ENCODE measurements at places on chromosomes 4 and X.
A peak's percentile ranks its signal among the peaks of the same experiment; 100 is the strongest.

DNA sequence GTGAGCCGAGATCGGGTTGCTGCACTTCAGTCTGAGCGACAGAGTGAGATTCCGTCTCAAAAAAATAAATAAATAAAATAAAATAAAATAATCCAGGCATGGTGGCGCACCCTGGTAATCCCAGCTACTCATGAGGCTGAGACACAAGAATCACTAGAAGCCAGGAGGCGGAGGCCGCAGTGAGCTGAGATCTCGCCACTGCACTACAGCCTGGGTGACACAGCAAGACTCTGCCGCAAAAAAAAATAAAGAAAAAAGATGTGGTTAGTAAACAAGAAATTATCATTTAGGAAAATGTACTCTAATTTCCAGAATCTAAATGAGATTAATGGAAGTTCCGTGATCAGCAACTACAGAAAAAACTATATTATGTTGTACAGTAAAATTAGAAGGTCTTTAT lies 14.5 kb upstream of the LRBA start:
- H3K27me3 ChIP-seq, result peaks cover 6% of the 10 kb centered on the region
- no peak overlapping the region for H3K4me3 ChIP-seq
- H3K27ac ChIP-seq, result no peak overlapping the region
- peaks cover 18% of the 10 kb centered on the region for H3K4me1 ChIP-seq
- no peak for DNase-seq

- no peak overlapping the region for H3K27ac ChIP-seq
- peaks cover 16% of the 10 kb centered on the region for H3K27me3 ChIP-seq
- DNase-seq, result no peak
Observed at GRCh38 chr4:138669479-138670315, 345.9 kb upstream of the NOCT start.

- peaks cover 2% of the 10 kb centered on the region for H3K27me3 ChIP-seq
- H3K27ac ChIP-seq, result no peak overlapping the region
Observed at GRCh38 chr4:138740816-138741745, 274.5 kb upstream of the NOCT start.

- H3K27me3 ChIP-seq, result no peaks in the 10 kb centered on the region
- no peaks in the 10 kb centered on the region for H3K4me1 ChIP-seq
- H3K27ac ChIP-seq, result no peak overlapping the region
- H3K4me3 ChIP-seq, result no peak overlapping the region
- H3K36me3 ChIP-seq, result no peaks in the 10 kb centered on the region
- DNase-seq, result no peak
Observed at GRCh38 chr4:128566693-128567092, 242.8 kb upstream of the JADE1 start.

GRCh38 chr4:13641084-13641483 lies 13.6 kb upstream of the BOD1L1 start:
- H3K27me3 ChIP-seq, result peaks cover 35% of the 10 kb centered on the region
- no peak for DNase-seq
- H3K36me3 ChIP-seq, result no peaks in the 10 kb centered on the region
- H3K27ac ChIP-seq, result no peak overlapping the region
- H3K4me1 ChIP-seq, result no peaks in the 10 kb centered on the region

DNA sequence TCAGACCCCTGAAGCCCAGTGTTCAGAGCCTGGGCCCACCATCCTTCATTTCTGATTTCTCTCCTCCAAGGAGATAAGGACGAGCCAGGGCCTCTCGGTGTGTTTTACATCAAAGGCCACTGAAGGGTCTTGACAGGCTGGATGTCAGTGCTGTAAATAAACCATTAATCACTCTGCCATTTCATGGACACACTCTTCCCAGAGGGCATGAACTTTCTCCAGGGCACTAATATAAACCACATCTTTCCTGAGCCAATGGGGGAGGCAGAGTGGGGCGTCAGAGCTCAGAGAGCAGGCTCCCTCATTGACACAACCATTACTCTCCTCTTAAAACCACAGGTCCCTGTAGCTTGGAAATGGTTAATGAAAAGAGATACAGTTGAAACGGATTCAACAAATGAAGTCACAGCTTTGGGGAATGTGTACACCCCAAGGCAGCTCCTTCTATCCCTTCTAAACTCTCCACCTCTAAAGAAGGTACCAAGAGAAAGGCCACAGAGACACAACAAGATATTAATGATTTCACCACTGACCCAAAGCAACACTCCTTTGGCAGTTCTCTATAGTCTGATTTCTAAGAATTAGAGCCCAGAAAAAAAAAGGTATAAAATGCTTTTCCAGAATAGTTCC lies 200.6 kb downstream of the CHIC2 start:
- DNase-seq, result no peak
- H3K4me3 ChIP-seq, result no peak overlapping the region
- H3K27me3 ChIP-seq, result peaks cover 5% of the 10 kb centered on the region
- no peak overlapping the region for H3K27ac ChIP-seq
- H3K36me3 ChIP-seq, result no peaks in the 10 kb centered on the region

GRCh38 chrX:45322382-45322781 lies 121.7 kb upstream of the DIPK2B start:
- H3K27me3 ChIP-seq, result peaks cover 17% of the 10 kb centered on the region
- H3K4me1 ChIP-seq, result no peaks in the 10 kb centered on the region
- H3K4me3 ChIP-seq, result no peak overlapping the region

DNA sequence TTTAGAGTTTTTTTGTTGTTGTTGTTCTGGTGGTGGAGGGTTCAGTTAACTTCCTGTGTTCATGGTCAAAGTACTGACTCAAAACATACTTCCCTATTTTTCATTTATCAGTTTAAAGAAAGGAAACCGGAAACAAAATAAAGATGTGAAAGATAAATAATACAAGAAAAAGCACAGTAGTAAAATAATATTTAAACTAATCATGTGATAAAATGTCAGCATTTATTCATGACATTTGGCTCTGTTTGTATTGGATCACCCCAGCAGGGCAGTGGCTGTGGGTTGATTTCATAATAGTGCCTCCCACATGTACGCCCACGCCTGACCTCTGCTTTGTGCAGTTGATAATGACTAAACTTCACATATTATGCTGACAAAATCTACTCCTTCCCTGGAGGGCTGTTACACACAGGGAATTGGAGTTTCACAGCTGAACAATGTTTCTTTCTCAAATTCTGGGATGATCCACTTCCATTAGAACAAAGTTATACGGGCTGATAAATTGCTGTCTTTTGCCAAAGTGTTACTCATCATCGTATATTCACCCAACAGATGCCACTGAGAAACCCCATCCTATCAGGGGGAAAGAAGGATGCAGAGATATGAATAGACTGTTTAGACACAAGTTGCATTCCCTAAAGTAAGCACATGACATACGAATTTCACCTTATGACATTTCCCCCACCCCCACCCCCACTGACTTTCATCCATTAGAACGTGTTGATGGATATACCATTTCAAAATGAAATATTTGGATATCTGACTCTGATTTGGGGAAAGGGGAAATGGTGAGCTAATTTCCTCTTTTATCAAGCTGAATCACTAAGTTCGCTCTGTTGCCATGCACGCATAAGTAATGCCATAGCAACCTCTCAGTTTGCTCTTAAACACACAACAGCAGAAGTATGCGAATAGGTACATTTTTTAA lies 48.3 kb downstream of the AMELX start:
- no peaks in the 10 kb centered on the region for H3K36me3 ChIP-seq
- peak; percentile 23 for DNase-seq
- H3K27ac ChIP-seq, result peak overlapping the region; percentile 14
- peaks cover 30% of the 10 kb centered on the region for H3K4me1 ChIP-seq

GRCh38 chrX:40168480-40169011 lies 70.8 kb upstream of the BCOR start:
- H3K27ac ChIP-seq, result peak overlapping the region; percentile 85
- H3K27me3 ChIP-seq, result peaks cover 30% of the 10 kb centered on the region
- H3K4me3 ChIP-seq, result peak overlapping the region; percentile 83
- peaks cover 10% of the 10 kb centered on the region for H3K36me3 ChIP-seq
- DNase-seq, result no peak

DNA sequence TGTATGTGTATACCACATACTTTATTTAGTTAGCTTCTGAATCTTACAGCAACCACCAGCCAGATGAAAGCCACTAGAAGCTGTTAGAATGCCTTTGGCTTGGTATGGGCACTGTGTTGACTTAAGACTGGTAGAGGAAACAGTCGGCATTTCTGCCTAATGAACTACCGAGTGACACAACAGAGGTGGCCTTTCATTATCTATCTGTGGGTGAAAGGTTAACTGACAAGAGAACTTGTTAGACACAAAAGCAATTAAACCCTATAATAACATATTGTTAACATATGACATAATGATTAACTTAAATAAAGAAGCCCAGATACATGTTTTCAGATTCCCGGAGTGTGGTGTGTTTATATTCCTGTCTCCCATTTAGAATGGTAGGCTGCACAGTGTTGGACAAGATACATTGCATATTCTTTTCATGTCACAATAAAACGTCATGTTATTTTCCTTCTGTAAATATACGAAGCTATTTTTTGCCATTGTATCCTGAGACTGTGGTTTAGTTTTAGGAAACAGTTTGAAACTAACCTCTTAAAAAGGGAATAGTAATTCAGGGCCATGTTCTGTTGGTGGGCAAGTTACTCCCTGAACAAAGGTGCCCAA lies 181.5 kb downstream of the SLIT2 start:
- H3K36me3 ChIP-seq, result no peaks in the 10 kb centered on the region
- H3K4me1 ChIP-seq, result no peaks in the 10 kb centered on the region
- H3K4me3 ChIP-seq, result no peak overlapping the region
- H3K27me3 ChIP-seq, result peaks cover 4% of the 10 kb centered on the region

- no peak for DNase-seq
- H3K36me3 ChIP-seq, result no peaks in the 10 kb centered on the region
- no peak overlapping the region for H3K4me3 ChIP-seq
- no peaks in the 10 kb centered on the region for H3K27me3 ChIP-seq
Observed at GRCh38 chr4:157271166-157271869, 50.8 kb downstream of the GRIA2 start.

- H3K4me3 ChIP-seq, result no peak overlapping the region
- no peaks in the 10 kb centered on the region for H3K4me1 ChIP-seq
- H3K27me3 ChIP-seq, result peaks cover 6% of the 10 kb centered on the region
- no peak for DNase-seq
Observed at GRCh38 chr4:182427554-182427953, 184.4 kb downstream of the TENM3 start.

DNA sequence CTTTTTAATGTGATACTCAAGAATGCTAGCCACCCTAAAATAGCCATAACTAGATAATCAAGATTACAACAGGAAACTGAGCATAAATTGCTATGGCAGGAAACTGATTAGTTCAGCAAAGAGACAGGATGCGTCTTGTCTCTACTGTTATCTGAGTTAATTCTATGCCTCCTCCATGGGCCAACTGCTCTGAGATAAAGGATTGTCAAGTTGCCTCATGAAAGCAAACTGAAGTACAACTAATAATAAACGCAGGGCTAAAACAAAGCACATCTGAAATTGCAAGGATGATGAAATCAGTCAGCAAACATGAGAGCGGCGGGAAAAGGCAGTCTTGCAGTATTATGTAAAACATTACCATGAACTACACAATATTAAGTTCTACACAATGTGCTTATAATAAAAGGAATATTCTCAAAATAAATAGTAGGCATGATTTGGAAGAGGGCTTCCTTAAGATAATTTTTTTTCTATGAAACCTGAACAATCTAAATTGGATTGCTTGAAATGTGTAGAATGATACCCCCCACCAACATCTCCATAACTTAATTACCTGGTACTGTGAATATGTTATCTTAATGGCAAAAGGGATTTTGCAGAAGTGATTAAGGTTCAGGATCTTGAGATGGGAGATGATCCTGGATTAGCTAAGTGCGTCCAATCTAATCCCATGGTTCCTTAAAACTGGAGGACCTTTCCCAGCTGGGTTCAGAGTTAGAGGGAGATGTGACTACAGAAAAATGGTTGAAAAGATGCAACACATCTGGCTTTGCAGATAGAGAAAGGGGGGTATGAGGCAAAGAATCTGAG lies 65.9 kb downstream of the ANTXR2 start:
- peaks cover 4% of the 10 kb centered on the region for H3K4me1 ChIP-seq
- no peak overlapping the region for H3K4me3 ChIP-seq
- no peak for DNase-seq

- no peak overlapping the region for H3K4me3 ChIP-seq
- no peaks in the 10 kb centered on the region for H3K36me3 ChIP-seq
- DNase-seq, result no peak
Observed at GRCh38 chr4:140239311-140239710, 85.3 kb upstream of the MAML3 start.

DNA sequence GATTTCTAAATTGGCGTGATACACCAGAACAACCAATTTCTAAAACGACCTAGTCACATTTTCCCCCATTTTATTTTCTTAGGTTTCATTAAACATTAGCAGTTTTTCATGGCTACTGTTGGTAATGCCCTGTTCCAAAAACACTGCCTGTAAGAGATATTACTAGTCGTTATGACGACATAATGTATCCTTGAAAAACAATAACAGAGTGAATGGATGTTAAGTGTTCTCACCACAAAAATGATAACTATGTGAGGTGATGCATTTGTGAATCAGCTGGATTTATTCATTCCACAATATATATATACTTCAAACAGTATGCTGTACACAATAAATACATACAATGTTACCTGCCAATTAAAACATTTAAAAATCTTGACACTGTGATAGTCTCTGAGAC lies 1147.6 kb upstream of the PCDH10 start:
- H3K36me3 ChIP-seq, result no peaks in the 10 kb centered on the region
- H3K4me3 ChIP-seq, result no peak overlapping the region
- H3K4me1 ChIP-seq, result no peaks in the 10 kb centered on the region
- no peak for DNase-seq
- H3K27ac ChIP-seq, result no peak overlapping the region
- H3K27me3 ChIP-seq, result no peaks in the 10 kb centered on the region

- peaks cover 98% of the 10 kb centered on the region for H3K27me3 ChIP-seq
- peaks cover 1% of the 10 kb centered on the region for H3K36me3 ChIP-seq
- peak overlapping the region; percentile 81 for H3K27ac ChIP-seq
- no peak for DNase-seq
- H3K4me3 ChIP-seq, result peak overlapping the region; percentile 83
Observed at GRCh38 chr4:153788051-153788412, 851 bp downstream of the SFRP2 start.

DNA sequence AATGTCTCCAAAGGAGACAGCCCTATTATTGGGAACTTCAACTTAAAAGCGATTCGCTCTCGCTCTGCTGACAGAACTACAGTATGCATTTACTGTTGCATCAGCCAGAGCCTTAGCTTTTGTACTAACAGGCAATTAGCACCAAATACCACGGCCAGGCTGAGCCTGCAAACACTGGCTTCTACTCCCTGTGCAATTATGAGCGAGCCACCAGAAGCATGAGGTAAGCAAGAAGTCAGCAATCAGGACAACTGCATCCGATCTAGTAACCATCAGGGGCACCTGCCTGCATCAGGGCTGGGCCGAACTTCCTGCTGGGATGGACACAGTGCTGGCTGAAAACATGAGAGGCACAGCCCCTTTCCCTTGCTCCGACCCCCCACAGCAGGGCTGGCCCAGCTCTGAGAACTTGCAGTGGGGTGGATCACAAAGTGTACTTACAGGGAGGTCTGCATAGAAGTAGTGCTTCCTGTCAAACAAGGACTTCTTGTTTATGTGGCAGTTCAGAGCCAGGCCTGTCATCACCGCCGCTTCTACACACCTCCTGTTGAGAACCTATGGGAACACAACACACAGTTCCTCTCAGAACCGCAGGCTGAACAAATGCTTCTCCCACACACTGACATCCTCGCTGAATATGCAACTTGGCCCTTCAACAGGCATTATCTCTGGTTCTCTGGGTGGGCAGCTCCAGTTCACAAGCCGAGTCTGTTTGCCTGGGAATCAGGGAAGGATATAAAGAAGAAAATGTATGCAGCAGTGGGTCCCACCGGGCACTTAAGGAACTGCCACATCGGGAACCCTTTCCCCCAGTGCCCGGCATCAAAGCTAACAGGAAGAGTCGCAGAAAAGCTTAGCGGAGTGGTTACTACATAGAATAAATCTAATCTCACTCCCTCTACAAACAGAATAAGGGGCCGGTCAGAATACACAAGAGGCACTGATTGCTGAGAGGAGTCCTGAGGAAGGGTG lies 41.5 kb downstream of the GATB start:
- no peaks in the 10 kb centered on the region for H3K27me3 ChIP-seq
- no peak for DNase-seq
- H3K27ac ChIP-seq, result no peak overlapping the region
- no peaks in the 10 kb centered on the region for H3K4me1 ChIP-seq
